Breast epithelium (tissue), 4 donors: ENCODE measurements at places on chromosomes 5 and 9. TPM values are rescaled to one million over a fixed set of nuclear protein-coding genes. Genes with fewer than 3 reads are reported as not detected.

DNA sequence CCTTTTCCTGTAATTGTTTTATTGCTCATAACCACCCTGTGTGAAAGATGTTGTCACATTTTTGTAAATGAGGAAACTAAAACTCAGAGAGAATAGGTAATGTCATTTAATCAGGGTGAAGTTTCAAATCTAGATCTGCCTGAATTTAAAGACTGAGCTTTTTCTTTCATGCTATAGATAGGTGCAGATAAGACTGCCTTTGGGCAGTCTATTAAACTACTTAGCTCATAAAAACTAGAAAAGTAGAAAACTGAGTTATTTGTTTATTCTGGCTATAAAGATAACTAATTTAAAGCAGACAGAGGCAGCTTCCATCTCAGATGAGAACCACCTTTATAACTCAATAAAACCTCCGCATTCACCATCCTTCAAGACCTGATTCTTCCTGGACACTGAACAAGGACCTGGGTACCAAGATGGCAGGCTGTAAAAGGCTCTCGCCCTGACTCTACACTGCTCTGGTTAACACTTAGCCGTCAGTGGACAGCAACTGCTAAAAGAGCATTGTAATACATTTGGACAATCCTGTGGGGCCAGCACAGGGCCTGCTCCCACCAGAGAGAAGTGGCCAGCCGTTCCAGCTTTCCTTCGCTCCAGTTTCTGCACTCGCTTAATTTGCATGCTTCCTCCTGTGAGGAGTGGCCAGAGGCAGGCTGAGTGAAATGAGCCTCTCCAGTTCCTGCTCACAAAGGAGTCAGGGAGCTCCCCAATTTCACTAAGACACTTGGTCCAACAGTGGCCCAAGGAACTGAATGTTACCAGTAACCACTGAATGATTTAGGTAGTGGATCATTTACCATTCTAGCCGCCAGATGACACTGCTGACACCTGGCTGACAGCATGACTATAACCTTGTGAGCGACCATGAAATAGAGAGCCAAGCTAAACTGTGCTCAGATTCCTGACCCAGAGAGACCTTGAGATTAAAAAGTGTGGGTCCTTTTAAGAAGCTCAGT is 566.4 kb downstream of the EFNA5 start:
- H3K4me3 ChIP-seq, result no peak overlapping the region
- no peak for DNase-seq
- H3K36me3 ChIP-seq, result no peaks in the 10 kb centered on the region
- H3K27me3 ChIP-seq, result no peaks in the 10 kb centered on the region

- H3K4me1 ChIP-seq, result no peaks in the 10 kb centered on the region
- H3K27me3 ChIP-seq, result no peaks in the 10 kb centered on the region
- no peak overlapping the region for H3K4me3 ChIP-seq
These were observed 32.7 kb downstream of the RAD50 start for GRCh38 chr5:132589467-132589866.

DNA sequence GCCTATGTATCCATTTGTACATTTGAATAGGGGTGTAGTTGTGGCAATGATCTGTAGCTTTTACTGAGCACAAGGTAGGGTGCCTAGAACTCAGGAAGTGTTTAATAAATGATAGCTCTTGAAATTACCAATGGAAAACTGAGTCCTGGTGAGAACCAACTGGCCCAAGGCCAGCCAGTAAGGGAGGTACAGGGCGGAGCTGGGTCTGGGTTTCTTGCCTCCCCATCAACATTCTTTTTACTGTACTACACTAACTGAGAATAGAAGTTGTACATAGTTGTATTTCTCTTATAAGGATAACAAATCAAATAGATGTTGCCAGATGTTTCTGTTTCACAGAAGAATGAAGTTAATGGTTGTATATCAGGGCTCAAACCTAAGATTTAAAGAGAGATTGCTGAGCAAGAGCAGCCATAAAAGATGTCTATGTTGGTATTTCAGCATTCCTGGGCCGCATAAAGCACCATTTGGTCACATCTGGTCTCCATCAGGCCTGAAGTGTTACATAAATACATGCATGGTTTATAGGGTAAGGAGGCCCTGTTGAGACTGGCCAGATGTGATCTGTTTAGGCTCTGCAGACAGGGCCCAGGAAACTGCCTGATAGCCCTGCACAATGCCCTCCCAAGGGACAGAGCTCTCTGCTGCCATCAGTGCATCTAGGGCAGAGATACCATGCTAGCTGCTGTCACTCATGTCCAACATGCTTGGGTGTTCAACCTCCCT is 210.5 kb downstream of the NXNL2 start:
- no peaks in the 10 kb centered on the region for H3K36me3 ChIP-seq
- no peak overlapping the region for H3K27ac ChIP-seq
- no peak for DNase-seq
- H3K4me3 ChIP-seq, result no peak overlapping the region

DNA sequence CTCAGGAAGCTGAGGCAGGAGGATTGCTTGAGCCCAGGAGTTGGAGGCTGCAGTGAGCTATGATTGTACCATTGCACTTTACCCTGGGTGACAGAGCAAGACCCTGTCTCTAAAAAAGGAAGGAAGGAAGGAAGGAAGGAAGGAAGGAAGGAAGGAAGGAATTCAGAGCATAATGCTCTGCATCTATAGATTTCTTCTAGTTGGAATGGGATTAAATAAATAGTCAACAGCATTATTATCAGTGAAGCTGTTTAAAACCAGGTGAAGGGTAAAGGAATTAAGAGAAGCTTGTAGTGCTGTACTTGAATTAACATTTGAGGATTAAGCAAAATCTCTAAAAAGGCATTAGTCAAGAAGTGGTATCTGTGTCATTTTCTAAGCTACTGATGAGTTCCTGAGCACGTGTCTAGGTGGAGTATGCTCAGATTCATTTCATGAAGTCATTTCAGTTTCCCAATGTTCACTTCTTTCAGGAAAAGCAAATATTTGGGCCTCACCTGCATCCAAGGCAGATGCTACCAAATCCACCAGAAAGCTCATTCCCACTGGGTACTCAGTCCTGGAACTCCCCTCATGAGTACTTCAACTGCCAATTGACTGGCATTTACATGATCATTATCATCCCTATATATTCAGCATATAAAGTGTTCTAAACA is 8.4 kb downstream of the PDE6A start:
- H3K36me3 ChIP-seq, result no peaks in the 10 kb centered on the region
- H3K4me3 ChIP-seq, result no peak overlapping the region
- peak overlapping the region; percentile 81 for H3K27ac ChIP-seq
- H3K27me3 ChIP-seq, result no peaks in the 10 kb centered on the region

Gene SPINK5
- not detected for total RNA-seq

- H3K4me3 ChIP-seq, result no peak overlapping the region
- no peaks in the 10 kb centered on the region for H3K27me3 ChIP-seq
- no peaks in the 10 kb centered on the region for H3K4me1 ChIP-seq
- no peak overlapping the region for H3K27ac ChIP-seq
- DNase-seq, result no peak
- no peaks in the 10 kb centered on the region for H3K36me3 ChIP-seq
These were observed 284.4 kb downstream of the DNAH5 start for GRCh38 chr5:13660072-13660471.

Gene PCDHGA9
- total RNA-seq, result 7.8 TPM

Gene PCDHA4
- 5.4 TPM for total RNA-seq

DNA sequence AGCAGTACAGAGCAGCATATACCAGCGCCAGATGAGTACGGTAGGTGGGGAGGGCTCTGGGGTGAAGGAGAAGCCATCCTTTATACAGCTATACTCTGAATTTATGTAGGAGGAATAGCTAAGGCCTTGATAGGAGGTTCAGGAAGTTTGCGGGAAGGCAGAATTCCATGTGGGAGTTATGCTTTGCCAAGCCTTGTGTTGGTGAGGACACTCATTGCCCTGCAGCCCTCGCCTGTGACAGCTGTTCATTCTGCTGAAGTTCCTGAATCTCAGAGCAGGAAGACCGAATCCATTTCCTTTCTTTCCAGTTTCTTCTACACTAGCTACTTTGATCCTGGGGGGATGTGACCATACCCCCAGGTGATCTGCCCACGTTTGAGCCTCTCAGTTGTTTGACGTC is 7.7 kb downstream of the MFAP3 start:
- no peaks in the 10 kb centered on the region for H3K36me3 ChIP-seq
- H3K27ac ChIP-seq, result no peak overlapping the region
- H3K4me1 ChIP-seq, result no peaks in the 10 kb centered on the region
- no peak overlapping the region for H3K4me3 ChIP-seq
- no peak for DNase-seq

Gene SAXO1
- total RNA-seq, result 0.29 TPM

GRCh38 chr9:102985162-102985895 is 9.8 kb upstream of the CYLC2 start:
- no peaks in the 10 kb centered on the region for H3K36me3 ChIP-seq
- H3K27ac ChIP-seq, result no peak overlapping the region
- H3K27me3 ChIP-seq, result no peaks in the 10 kb centered on the region
- DNase-seq, result no peak
- no peak overlapping the region for H3K4me3 ChIP-seq

- no peaks in the 10 kb centered on the region for H3K27me3 ChIP-seq
- H3K4me1 ChIP-seq, result no peaks in the 10 kb centered on the region
- H3K36me3 ChIP-seq, result no peaks in the 10 kb centered on the region
These were observed 474.2 kb downstream of the EFNA5 start for GRCh38 chr5:107196500-107197059.

- H3K27me3 ChIP-seq, result no peaks in the 10 kb centered on the region
- peak overlapping the region; percentile 69 for H3K4me3 ChIP-seq
- no peaks in the 10 kb centered on the region for H3K36me3 ChIP-seq
- peaks cover 14% of the 10 kb centered on the region for H3K4me1 ChIP-seq
These were observed 467 bp downstream of the CNOT6 start for GRCh38 chr5:180494510-180495181.

Gene FABP6
- total RNA-seq, result not detected

Gene FOXI1
- not detected for total RNA-seq

DNA sequence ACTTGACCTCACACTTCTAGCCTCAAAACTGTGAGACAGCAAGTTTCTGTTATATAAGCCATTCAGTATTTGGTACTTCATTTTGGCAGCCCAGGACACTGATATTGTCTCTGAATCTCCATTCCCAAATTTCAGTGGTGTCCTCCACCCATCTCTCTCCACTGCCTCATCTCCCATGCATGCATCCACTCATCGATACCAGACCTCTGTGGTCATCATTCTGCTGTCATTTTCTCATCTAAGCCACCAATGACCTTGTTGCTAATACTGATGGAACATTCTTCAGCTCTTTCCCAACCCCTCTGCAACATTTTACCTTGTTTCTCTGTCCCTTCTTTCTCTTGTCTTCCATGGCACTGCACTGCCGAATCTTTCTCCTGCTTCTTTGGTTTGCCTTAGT is 221.8 kb downstream of the SNX18 start:
- no peak overlapping the region for H3K4me3 ChIP-seq
- H3K27me3 ChIP-seq, result no peaks in the 10 kb centered on the region
- DNase-seq, result no peak
- H3K27ac ChIP-seq, result no peak overlapping the region
- no peaks in the 10 kb centered on the region for H3K4me1 ChIP-seq

Gene PIK3R1
- 193 TPM for total RNA-seq

Gene LCN6
- total RNA-seq, result 9.5 TPM

Gene NUTM2G
- total RNA-seq, result not detected

DNA sequence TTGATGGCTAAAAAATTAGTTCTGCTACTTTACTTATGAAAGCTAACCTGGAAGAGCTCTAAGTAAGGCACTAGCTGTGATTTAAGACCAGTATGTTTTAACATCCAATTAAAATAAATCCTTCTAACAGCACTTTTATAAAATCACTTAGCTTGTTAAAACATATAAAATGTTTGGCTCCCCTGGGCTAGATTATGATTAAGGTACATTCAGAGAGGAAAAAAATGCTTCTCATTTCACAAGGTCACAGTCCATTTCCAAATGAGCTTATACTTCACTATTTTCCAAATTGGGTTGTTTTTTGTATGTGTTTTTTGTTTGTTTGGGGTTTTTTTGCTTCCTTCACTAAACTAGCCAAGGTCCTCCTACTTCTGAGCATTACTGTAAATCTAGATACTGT is 875.0 kb upstream of the DMAC1 start:
- no peaks in the 10 kb centered on the region for H3K36me3 ChIP-seq
- no peaks in the 10 kb centered on the region for H3K27me3 ChIP-seq
- no peak overlapping the region for H3K4me3 ChIP-seq
- DNase-seq, result no peak
- no peaks in the 10 kb centered on the region for H3K4me1 ChIP-seq

- no peak overlapping the region for H3K27ac ChIP-seq
- no peaks in the 10 kb centered on the region for H3K36me3 ChIP-seq
- no peak overlapping the region for H3K4me3 ChIP-seq
- DNase-seq, result no peak
These were observed 15.1 kb upstream of the LCP2 start for GRCh38 chr5:170312666-170313065.

DNA sequence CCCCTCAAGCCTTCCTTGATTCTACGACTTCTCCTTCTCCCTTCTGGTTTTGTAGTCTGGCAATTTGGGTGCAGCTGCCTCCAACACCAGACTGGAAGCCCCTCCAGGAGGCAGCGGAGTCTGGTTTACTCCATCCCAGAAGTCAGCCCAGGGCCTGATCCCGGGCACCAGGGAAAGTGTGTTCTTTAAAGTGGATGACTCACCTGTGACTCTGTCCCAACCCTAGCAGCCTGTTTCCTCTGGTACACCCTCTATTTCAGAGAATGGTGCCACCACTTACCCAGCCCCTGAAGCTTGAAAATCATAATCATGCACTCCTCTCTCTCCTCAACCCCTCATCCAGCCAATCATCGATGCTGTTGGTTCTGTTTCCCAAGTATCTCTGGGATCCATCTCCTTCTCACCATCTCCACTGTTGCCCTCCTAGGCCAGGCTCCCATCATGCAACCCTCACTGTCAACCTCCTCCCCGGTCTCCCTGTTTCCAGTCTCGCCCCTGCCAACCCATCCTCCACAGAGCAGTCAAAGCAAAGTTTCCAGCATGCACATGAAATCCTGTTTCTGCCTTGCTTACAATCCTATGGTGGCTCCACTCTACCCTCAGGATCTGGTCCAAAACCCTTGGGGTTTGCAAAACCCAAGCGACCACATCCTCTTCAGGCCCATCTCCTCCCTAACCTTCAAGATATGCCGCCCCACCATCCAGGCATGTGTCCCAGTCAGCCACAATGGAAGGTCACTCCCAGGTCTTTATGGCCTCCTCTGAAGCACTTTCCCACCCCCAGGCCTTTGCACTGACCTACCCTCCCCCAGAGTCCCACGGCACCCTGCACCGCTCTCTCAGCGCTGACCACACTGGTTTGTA is 10.5 kb downstream of the LHX6 start:
- peaks cover 14% of the 10 kb centered on the region for H3K4me1 ChIP-seq
- H3K36me3 ChIP-seq, result no peaks in the 10 kb centered on the region
- H3K27me3 ChIP-seq, result peaks cover 4% of the 10 kb centered on the region
- no peak overlapping the region for H3K4me3 ChIP-seq
- H3K27ac ChIP-seq, result no peak overlapping the region

DNA sequence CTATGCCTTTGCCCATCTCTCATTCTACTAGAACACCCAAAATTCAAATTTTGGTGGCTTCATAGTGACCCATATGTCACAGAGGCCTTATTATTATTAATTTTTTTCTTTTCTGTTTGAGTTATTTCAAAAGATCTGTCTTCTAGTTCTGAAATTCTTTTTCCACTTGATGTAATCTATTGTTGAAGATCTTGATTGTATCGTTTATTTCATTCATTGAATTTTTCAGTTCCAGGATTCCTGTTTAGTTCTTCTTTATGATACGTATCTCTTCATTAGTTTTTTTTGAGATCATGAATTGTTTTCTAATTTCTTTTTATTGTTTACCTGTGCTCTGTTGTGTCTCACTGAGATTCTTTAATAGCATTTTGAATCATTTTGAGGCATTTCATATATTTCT is 24.6 kb upstream of the APBA1 start:
- no peaks in the 10 kb centered on the region for H3K27me3 ChIP-seq
- no peak overlapping the region for H3K27ac ChIP-seq
- no peak for DNase-seq
- H3K4me3 ChIP-seq, result no peak overlapping the region

- no peaks in the 10 kb centered on the region for H3K27me3 ChIP-seq
- H3K4me1 ChIP-seq, result no peaks in the 10 kb centered on the region
- no peak for DNase-seq
These were observed 254.6 kb upstream of the SLC24A2 start for GRCh38 chr9:20043461-20043860.
